Adrenal gland (tissue), 19 donors: ENCODE measurements at places on chromosomes 4 and X. TPM values are rescaled to one million over a fixed set of nuclear protein-coding genes. Genes with fewer than 3 reads are reported as not detected.

DNA sequence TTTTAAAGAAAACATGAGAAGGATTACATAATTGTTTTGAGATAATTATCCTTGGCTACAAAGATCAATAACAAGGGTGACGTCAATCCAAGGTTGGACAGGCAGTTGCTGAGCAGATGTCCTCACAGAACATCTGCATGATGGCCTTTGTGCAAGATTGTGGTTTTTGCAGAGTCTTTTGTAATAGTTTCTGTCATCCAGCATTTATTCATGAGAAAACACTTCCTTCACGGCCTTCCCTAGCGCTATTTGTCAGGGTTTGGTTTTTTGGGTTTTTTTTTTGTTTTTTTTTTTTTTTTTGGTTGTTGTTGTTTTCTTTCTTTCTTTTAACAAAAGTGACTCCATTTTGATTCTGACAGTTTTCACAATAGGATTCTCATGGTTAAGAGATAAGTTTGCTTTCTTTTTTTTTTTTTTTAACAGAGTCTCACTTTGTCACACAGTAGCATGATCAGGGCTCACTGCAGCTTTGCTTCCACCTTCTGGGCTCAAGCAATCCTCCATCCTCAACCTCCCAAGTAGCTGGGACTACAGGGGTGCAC is 31.5 kb upstream of the ELF2 start:
- H3K4me1 ChIP-seq, result peaks cover 18% of the 10 kb centered on the region
- H3K4me3 ChIP-seq, result no peak overlapping the region
- H3K36me3 ChIP-seq, result no peaks in the 10 kb centered on the region
- DNase-seq, result peak; percentile 84
- H3K27me3 ChIP-seq, result no peaks in the 10 kb centered on the region

DNA sequence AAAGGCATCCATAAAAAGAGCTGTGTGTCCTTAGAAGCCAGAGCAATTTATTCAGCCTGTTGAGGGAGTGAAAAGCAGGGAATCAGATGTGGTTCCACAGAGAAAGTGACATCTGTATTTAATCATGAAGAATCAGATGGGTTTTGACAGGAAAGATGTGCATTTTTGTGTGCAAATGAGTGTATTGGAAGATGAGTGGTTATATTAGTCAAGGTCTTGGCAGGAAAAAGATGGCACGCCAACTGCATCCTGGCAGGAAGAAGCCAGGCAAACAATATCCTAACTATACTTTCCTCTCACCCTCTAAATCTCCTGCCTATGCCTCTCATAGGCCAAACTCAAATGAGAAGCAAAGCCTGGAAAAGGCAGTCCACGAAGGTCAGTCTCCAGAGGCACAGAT is 59.1 kb downstream of the SCFD2 start:
- no peak for DNase-seq
- H3K4me3 ChIP-seq, result no peak overlapping the region
- no peaks in the 10 kb centered on the region for H3K36me3 ChIP-seq

ADH1A gene
- 0.80 TPM for total RNA-seq

PNMA5 gene
- not detected for total RNA-seq

GRCh38 chr4:56260320-56260719 is 127.0 kb downstream of the AASDH start:
- H3K27me3 ChIP-seq, result no peaks in the 10 kb centered on the region
- H3K27ac ChIP-seq, result no peak overlapping the region
- H3K4me1 ChIP-seq, result no peaks in the 10 kb centered on the region
- H3K4me3 ChIP-seq, result no peak overlapping the region
- no peaks in the 10 kb centered on the region for H3K36me3 ChIP-seq
- DNase-seq, result no peak

TMEM271 gene
- 0.40 TPM for total RNA-seq

DNA sequence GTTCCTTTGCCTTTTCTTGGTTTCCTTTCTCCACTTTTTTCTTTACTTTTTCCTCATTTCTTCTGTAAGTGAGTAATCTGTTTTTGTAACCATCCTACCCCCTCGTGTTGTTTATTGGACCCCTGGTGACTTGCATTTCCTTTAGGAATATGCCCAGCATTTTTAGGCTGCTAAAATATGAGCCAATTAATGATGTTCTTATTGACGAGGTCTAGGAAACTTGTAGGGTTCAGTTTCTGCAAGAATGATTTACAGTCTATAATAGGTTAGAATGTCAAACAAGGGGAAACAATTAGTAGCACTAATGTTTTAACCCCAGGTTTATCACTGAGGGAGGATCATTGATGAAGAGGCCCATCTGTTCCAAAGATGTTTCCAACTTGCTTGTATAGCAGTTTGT is 79.0 kb downstream of the CPE start:
- no peaks in the 10 kb centered on the region for H3K4me1 ChIP-seq
- no peak for DNase-seq

GRCh38 chr4:164304101-164304639 is 449.8 kb upstream of the SMIM31 start:
- no peaks in the 10 kb centered on the region for H3K4me1 ChIP-seq
- no peak overlapping the region for H3K4me3 ChIP-seq
- DNase-seq, result no peak
- no peaks in the 10 kb centered on the region for H3K36me3 ChIP-seq

TMPRSS11F gene
- total RNA-seq, result not detected

GRCh38 chr4:152886201-152886600 is 49.9 kb upstream of the FHDC1 start:
- H3K4me1 ChIP-seq, result no peaks in the 10 kb centered on the region
- H3K36me3 ChIP-seq, result peaks cover 6% of the 10 kb centered on the region
- no peak overlapping the region for H3K4me3 ChIP-seq

DNA sequence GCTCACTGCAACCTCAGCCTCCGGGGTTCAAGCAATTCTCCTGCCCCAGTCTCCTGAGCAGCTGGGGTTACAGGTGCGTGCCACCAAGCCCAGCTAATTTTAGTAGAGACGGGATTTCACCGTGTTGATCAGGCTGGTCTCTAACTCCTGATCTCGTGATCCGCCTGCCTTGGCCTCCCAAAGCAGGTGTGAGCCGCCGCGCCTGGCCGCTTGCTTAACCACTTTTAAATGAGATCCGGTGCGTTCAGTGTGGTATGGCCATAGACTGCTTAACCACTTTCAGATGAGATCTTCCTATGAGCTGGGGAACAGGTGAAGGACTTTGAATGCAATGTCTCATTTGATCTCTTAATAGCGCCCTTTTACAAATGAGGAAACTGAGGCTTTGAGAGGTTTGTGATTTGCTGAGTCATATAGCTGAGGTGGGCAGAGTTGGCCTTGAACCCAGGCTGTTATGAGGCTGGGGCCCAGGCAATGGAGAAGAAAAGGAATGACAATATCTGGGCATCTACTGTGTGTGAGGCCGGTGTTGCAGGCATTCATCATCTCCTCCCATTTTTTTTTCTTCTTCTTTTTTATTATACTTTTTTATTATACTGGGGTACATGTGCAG is 41.9 kb upstream of the NSG1 start:
- no peak overlapping the region for H3K27ac ChIP-seq
- H3K4me3 ChIP-seq, result no peak overlapping the region
- no peaks in the 10 kb centered on the region for H3K27me3 ChIP-seq
- no peaks in the 10 kb centered on the region for H3K36me3 ChIP-seq
- DNase-seq, result no peak

AKAP14 gene
- total RNA-seq, result not detected
